ENCODE measurements at places on chromosomes 12 and 14.

- no peak for DNase-seq
Measured at GRCh38 chr12:95002754-95003153, 743 bp downstream of the NDUFA12 start.

DNA sequence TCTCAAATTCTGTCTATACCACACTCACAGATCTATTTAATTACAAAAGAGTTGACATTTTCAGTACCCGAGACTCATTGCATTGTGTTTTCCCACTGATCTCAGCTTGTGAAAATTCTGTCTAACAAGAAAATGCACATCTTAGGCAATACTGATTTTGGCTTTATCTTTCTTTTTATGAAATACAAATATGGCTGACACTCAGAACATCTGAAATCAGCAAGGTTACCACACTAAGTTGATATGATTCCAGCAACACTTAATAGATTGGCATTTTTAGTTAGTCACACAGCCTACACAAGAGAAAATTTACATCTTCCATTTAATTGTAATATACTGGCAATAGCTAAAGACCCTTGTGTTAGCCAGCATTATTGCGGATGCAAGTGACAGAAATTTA lies 40.3 kb downstream of the PEX5 start:
- DNase-seq, result no peak

DNA sequence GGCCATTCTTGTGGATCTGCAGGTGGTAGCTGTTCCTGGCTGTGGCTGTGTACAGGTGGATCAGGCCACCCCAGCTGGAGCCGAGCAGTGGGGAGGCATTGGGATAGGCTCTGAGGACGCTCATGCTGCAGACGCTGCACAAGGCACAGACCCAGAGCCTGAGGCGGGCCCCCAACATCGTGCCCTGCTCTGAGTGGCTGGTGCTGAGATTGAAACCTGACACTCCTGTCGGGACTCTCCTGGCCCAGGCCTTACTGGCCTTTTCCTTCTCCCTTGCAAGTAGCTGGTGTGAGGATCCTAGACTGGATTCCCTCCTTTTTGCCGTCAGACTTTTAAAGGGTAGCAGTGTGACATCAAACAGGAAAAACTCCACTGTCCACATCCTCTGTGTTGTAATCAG lies at the start of gene FGF23:
Gene FGF23 (minus strand): TSS at position 308 of the 400 bp plus-strand sequence. CDS start 130 bp downstream, at position 178.
- DNase-seq, result no peak

- DNase-seq, result peak; percentile 89
Measured at GRCh38 chr12:19440019-19440858, 947 bp downstream of the AEBP2 start.

DNA sequence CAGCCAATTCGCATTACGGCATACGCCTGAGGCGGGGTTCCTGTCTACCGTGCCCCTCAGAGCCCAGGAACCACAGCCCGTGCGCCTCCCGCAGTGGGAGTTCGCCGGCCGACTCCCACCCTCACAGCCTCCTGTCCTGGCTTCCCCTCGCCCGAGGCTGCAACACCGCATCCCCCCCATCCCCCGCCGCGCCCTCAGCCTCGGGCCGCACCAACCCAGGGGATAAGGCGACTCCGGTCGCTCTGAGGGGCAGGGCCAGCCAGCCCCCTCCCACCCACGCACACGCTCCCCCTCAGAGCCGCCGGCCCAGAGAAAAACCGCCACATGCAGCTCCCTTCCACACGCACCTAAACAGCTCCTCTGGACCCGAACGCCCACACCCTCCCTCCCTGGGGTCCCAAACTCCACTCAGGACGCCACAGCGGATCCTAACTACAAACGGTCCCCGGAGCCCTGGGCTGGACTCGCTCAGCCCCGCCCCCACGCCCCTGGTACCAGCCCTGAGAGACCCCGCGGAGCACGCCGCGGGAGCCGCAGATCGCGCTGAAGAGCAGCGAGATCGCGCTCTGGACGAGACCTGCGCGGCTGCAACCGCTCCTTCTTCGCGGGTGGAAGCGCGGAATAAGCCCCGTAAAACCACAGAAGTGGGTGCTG lies at the start of gene C14orf39:
Gene C14orf39 (minus strand): TSS at position 466 of the 654 bp plus-strand sequence. CDS start 985 bp downstream, outside the sequence.
- DNase-seq, result no peak

DNA sequence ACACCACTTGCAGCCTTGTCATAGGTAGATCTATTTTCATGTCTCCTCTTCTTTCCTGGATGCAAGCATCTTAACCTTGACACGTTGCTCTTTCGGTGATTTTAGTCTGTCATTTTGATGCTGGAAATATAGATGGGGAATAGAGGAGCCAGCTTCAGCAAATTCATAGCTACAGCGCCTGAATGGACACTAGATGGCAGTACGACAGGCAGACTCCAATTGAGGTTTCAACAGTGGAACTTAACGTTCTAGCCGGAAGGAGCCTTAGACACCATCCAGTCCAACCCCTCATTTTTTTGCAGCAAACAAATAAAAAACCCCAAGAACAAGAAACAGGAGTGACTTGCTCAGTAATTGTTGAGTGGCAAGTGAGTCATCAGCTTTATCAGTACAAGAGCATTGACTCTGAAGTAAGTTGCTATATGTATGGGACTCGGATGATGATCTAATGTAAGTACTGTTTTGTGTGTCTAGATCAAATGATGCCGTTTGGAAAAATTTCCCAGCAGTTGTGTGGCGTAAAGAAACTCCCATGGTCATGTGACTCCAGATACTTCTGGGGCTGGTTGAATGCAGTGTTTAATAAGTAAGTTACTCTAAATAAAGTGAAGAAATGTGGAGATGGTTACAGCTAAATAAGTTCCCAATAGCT lies 9.0 kb downstream of the DMAC2L start:
- DNase-seq, result peak; percentile 71

- no peak for DNase-seq
Measured at GRCh38 chr14:104181761-104182530, 43.6 kb downstream of the KIF26A start.

DNA sequence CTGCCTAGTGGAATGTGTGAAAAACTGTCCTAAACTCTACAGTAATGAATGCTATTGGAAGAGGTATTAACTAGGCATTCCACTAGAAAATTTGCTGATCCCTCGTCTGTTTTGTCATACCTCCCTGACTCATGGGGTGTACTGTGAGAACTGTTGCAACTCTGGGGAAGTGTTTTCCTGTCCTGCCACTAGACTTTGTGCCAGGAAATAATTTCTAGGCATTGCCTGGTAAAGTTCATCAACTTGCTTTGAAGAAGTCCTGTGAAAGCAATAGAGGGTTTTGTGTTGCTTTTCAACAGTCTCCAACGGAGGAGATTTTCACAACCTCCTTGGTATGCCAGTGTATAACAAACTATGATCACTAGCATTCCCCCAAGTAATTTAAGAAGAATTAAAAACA lies 139.9 kb downstream of the AKAP6 start:
- no peak for DNase-seq

DNA sequence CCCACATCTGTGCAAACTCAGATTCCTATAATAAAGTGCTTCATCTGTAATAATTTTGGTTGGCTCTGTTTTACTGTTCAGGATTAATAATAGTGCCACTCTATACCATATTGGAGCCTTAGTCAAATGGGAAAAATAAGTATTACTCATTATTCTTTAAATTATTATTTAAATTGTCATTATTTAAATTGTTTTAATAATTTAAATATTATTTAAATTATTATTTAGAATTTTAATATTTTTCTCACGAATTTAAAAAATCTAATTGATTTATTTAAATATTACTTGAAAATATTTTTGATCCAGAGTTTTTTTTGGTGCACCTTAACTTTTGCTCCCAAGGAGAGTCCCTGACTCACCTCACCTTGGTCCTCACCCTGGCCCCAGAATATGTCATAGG lies 245.7 kb upstream of the MDGA2 start:
- DNase-seq, result no peak

- no peak for DNase-seq
Measured at GRCh38 chr12:117762143-117762542, 206.6 kb downstream of the KSR2 start.

- DNase-seq, result no peak
Measured at GRCh38 chr12:48389409-48389808, 38.7 kb upstream of the ZNF641 start.

All from posterior cingulate gyrus (tissue), 11 donors.